AG09319 (cell line): ENCODE measurements at places on chromosomes 2 and 18.
A peak's percentile ranks its signal among the peaks of the same experiment; 100 is the strongest.

DNA sequence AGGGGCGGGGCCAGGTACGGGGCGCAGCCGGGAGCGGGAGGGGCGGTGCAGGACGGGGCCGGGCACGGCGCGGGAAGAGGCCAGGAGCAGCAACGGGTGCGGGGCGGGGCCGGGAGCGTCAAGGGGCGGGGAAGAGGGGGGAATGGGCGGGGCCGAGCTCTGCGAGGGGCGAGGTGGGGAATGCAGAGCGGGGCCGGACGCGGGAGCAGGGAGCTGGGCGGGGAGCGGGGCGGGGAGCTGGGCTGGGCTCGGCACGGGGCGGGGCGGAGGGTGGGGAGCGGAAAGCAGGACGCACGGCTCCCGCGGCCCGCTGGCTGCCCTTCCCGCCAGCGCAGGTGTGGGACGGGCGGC lies at the start of gene IMPA2:
IMPA2 (plus strand) TSS at position 316 of the 351 bp plus-strand sequence. CDS start 163 bp downstream, outside the sequence.
- no peak for DNase-seq

DNA sequence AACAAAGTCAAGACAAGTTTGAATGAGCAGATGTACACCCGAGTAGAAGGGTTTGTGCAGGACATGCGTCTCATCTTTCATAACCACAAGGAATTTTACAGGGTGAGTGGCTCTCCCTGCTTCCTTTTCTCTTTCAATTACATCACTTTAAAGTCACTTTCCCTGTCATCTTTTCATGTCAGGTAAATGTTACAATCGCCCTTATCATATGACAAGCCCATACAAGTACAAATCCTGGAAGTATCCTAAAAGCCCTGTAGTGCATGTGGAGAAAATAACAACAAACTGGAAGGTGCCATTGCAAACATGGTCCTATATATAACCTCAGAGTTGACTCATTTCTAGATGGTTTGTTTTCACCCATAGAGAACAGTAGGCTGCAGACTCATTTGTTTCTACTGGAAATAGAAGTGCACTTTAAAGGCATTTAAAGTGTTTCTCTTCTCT lies 126.0 kb downstream of the SP100 start:
- no peak for DNase-seq

- DNase-seq = no peak
These were observed 807.9 kb downstream of the EPHA4 start for GRCh38 chr2:220764171-220764570.

DNA sequence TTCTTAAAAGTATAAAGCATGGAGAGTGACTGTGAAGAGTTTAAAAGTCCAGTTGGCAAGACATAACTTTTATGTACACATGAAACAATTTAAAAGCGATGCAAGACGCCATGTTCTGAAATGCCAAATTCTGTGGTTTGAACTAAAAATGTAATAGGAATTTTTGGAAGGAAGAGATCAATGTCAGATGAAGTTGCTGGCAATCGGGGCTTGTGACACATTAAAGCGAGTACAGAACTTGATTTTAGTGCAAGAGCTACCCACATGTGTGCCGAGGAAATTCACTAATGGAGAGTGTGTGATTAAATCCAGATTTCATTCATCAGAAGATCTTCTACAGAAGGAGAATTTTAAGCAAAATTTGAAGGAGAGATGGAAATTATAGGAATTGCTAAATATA lies 220.2 kb upstream of the CCDC68 start:
- DNase-seq = no peak

GRCh38 chr18:22314420-22314819 lies 103.3 kb downstream of the CTAGE1 start:
- DNase-seq = peak; percentile 49

DNA sequence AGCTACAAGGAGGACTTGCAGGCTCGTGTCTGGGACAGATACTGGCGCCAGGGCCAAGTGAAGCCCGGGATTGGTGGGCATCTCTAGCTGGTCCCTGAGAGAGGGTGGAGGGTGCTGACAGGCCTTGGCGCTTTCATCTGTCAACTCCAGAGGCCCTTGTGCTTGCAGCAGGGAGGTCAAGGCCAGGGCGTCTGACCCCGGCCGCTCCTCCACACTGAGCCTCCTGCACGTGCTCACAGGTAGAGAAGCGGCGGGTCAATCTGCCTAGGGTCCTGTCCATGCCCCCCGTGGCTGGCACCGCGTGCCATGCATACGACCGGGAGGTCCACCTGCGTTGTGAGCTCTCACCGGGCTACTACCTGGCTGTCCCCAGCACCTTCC lies 9.5 kb downstream of the CAPN10 start:
- no peak for DNase-seq

- no peak for DNase-seq
These were observed 19.1 kb downstream of the COL3A1 start for GRCh38 chr2:188993247-188993646.
